MG63 (cell line): ENCODE measurements at places on chromosomes 3 and 15. TPM values are rescaled to one million over a fixed set of nuclear protein-coding genes. Genes with fewer than 3 reads are reported as not detected.
A peak's percentile ranks its signal among the peaks of the same experiment; 100 is the strongest.

- no peak for DNase-seq
Measured at GRCh38 chr3:134486577-134487041, 752 bp downstream of the CEP63 start.

GRCh38 chr15:74302821-74303359 lies 64.6 kb downstream of the CYP11A1 start:
- DNase-seq, result peak; percentile 41

DNA sequence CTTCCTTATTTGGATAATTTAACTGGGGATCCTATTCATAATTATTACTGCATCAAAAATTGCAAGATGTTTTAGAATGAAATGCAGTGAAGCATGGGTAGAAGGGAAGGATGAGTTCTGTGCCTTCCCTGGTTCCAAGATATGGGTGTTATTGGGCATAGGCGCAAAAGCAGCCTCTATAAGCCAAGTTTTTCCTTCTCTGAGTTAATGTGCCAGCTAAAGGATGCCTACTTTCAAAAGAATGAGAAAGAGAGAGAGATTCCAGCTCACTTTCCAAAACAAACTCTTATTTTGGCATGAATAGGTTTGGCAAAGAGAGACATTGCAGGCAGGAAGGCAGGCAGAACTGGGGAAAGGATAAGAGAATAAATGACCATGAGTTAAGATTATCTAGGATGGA lies 270.2 kb downstream of the TAFA4 start:
- no peak for DNase-seq

- no peak for DNase-seq
Measured at GRCh38 chr3:172334671-172335207, 113.5 kb downstream of the GHSR start.

- DNase-seq, result no peak
Measured at GRCh38 chr3:127763816-127764215, 58.5 kb downstream of the MGLL start.

GRCh38 chr3:138694287-138695007 lies 85.9 kb downstream of the FAIM start:
- DNase-seq, result peak; percentile 81

DNA sequence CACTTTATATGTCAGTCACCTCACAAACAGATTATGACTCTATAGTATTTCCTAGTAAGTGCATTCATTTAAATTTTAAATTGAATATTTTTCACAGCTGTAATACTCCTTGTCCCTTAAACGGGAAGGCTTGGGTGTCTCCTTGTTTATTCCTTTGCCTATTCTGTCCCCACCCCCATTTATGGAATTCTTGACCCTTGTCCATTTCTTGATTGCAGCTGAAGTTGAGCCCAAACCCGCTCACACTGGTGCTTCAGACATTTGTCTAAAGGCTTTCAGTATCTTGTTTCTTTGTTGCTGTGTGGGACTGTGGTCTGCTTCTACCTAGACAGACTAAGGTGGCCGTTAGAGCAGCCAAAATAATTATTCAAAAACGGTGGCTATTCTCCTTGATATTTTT lies 449.7 kb downstream of the FOXP1 start:
- no peak for DNase-seq

- DNase-seq, result peak; percentile 80
Measured at GRCh38 chr3:150080058-150080730, 109.5 kb upstream of the PFN2 start.

GRCh38 chr3:81393251-81393650 lies 368.2 kb downstream of the GBE1 start:
- no peak for DNase-seq

DNA sequence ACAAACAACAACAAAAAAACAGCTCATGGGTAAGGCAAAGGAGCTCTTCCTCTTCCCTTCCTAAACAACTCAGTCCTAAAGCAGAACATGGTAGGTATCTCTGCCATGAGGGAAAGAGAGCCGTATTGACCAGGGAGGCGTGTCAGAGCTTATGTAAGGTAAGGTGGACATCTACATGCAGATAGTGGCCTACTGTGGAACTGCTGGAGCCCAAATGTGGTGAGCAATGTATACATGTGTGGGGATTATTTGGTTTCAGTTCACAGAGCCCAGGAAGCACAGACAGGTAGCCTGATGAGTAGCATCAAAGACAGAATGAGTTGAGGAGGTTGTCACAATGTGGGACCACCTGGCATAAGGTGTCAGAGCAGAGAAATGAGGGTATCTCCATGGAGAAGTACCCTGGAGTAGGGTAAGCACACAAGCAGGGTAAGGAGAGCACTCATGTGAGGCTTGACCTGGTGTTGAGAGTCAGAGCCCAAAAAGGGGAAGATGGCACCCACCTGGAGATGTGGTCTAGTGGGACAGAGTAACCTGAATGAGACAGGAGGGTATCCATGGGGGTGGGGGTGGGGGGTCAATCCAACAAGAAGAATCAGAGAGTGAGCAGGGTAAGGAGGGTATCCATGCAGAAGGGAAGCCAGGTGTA lies 45.5 kb downstream of the DENND6A start:
- no peak for DNase-seq

- DNase-seq, result no peak
Measured at GRCh38 chr3:138939561-138940241, 7.2 kb downstream of the FOXL2 start.

GRCh38 chr15:63906266-63906584 lies 72.5 kb upstream of the HERC1 start:
- no peak for DNase-seq

DNA sequence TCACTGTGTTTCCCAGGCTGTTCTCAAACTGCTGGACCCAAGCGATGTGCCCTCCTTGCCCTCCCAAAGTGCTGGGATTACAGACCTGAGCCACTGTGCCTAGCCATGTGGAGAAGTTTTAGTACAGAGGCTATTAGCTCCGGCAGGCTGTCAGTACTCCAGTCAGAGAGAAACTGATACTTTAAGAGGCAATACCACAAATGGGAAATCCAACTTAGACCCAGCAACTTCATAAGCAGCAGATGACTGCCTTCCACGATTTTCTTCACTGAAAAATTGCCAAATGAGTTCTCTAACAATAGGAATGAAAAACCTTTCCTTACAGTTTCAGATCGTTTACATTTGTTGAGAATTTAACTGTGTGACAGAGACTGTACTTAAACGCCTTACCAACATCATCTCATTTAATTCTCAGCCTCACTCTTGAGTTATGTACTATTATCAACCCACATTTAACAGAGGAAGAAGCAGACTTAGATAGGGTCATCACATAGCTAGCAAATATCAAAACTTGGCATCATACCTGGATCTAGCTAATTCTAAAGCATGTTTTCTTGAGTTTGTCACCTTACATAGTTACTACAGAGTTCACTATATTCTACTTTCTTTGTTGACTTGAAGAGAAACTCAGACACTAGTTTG lies 127.4 kb downstream of the TCF12 start:
- no peak for DNase-seq

GRCh38 chr3:140273542-140274195 lies 338.7 kb downstream of the CLSTN2 start:
- DNase-seq, result peak; percentile 45

- DNase-seq, result peak; percentile 39
Measured at GRCh38 chr15:51731549-51732267, 5.7 kb downstream of the LYSMD2 start.

DNA sequence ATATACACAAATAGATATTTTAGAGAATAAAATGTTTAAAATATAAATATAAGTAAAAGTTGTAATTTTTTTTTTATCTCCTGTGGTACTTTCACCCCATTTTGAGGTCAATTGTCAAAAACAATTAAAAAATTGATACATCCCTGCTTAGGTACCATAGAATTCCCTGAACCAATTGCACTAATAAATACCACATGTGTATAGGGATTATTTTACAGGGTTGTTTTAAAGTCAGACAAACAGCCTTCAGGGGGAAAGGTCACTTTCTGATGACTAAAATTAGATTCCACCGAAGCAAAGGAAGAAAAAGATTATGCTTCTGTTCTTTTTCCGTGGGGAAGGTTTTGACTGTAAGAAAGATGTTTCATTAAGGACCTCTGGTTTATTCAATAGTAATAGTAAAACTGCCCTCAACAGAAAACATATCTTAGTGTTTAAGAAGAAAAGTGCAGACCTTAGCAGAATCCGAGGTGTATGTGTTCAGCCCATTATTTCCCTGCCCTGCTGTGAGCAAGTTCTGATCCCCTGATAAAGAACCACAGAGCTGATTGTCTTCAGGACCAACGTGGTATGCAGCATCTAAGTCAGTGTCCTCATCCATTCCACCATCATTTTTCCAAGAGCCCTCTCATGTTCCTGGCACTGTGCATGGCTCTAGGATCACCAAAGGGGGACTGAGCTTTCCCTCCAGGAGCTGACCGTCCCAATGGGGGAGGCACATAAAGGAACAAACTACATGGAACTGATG lies 132.9 kb upstream of the IL12A start:
- DNase-seq, result no peak

GRCh38 chr3:14110699-14111098 lies 14.0 kb downstream of the CHCHD4 start:
- no peak for DNase-seq

DNA sequence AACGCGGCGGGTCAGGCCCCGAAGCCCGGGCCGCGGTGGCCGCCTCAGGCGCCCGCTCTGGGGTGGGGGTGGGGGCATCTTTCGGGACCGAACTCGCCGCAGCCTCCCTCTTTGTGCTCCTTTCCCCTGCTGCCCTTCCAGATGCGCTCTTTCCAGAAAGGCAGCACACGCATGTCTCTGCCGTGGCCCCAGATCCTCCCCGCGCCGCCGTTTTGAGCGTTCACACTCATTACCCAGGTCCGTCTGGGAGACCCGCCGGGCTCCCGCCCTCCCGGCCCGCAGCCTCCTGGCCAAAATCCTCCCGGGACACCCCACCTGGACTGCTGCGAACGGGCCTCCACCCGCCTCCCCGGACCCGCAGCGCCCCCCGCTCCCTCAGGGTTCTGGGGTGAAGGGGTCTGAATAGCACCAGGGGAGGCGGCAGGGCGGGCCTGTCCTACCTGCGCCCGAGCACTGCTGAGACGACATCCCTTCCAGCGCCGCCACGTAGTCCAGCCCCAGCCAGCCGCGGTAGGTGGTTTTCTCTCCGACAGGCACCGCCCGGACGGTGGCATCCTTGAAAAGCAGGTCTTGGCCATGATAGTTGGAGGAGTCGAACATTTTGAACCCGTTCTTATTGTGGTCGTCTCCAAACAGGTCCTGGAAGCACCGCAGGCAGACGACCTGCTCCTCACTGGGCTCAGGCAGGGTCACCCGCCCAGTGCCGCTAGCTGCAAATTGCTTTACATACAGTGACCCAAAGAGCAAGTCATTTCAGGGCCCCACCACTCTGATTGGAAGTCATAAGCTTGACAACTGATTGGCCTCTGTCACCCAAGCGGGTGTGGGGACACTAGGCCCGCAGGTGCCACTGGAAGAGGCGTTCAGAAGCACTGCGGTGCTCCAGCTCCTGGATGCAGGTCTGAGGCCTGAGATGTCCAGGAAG lies 25.9 kb downstream of the MELTF start:
- no peak for DNase-seq

DNA sequence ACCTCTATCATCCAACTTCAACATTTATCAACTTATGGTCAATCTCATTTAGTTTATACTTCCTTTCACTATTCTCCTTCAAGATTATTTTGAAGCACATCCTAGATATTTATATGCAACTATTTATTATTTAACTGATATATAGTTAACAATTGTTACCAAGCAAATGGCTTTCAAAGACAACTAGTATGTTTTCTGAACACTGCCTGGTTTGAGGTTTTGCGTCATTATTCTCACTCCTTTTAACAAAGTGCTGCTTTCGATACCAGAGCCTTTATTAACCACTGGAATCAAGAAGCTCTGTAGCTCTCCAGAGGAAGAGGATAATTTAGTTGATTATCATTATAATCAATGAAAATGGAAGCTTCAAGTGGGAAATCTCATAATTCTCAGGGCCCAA lies 19.6 kb downstream of the ZIC1 start:
- DNase-seq, result no peak

- DNase-seq, result no peak
Measured at GRCh38 chr3:146881356-146881755, 276.2 kb upstream of the PLSCR5 start.

DNA sequence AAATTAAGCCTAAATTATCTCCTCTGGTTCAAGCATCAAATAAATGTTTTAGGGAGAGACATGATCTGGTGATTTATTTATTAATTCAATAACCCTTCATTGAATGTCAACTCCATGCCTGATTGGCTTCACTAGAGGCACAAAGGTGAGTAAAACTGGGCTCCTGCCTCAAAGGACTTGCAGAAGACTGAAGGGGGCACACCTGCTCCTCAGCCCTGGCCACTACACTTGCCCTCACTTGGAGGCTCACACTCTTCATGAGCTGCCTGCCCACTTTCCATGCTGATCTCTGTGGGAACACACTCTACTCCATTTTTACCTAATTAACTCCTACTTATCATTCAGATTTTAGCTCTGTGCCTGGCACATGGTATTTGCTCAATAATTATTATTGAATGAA lies 84.4 kb upstream of the KCNMB2 start:
- no peak for DNase-seq

- peak; percentile 68 for DNase-seq
Measured at GRCh38 chr15:72933976-72934375, 118.3 kb upstream of the NEO1 start.

DNA sequence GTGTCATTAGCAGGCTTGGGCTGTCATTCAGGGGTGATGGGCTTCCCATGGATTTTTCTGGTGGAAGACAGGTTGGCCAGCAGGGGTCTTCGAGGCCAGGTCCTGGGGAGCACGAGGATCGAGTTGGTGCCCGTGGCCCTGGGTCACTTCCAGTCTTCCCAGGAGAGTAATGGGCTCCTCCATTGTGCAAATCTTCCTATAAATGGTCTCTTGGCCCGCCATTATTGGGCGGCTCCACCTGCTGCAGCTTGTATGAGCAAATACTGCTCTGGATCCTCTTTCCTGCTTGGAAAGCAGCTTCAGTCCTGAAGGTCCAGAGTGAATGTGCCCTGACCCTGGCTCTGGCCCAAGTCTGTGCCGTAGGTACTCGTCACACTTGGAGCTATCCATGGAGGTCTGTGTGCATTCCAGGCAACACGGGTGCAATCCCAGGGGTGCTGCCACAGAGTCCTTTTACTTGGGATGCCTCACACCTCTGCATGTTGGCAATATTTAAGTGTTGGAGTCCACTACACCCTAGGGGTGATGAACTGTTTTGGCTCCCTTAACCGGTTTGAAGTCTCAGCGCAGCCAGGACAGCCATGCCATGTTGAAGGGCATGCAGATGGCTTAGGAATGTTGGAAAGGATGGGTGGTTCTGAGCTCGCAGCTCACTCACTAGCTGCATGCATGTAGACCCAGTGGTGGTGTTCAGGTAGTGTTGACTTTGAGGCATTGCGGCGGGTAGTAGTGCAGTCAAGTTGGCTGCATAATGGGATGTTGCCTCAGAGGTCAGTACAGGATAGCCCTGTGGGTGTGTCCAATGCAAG lies 97.6 kb downstream of the SNRPN start:
- no peak for DNase-seq

GRCh38 chr3:13200465-13200864 lies 127.2 kb upstream of the IQSEC1 start:
- no peak for DNase-seq

GRCh38 chr3:160953686-160954085 lies 151.5 kb downstream of the B3GALNT1 start:
- no peak for DNase-seq

- DNase-seq, result no peak
Measured at GRCh38 chr3:69149586-69149985, 27.2 kb upstream of the LMOD3 start.

The PPARG gene
- 7.2 and 12.6 TPM in 2 replicates for total RNA-seq

The TMEM115 gene
- total RNA-seq, result 18.7 and 24.1 TPM in 2 replicates

The GPR176 gene
- 58.3 and 59.6 TPM in 2 replicates for total RNA-seq

The COL8A1 gene
- total RNA-seq, result 11.8 and 19.1 TPM in 2 replicates

The TGFBR2 gene
- 28.9 and 32.1 TPM in 2 replicates for total RNA-seq

The LMAN1L gene
- total RNA-seq, result not detected in 2 replicates

The SCN11A gene
- total RNA-seq, result not detected in 2 replicates

The GHSR gene
- not detected in 2 replicates for total RNA-seq

The MST1 gene
- total RNA-seq, result 0.33 TPM in 1 of 2 replicates, not detected in the other

The XCR1 gene
- total RNA-seq, result not detected in 2 replicates

The CEMIP gene
- 5.4 and 8.0 TPM in 2 replicates for total RNA-seq

The OXTR gene
- total RNA-seq, result 0.03 and 0.15 TPM in 2 replicates

The CCR9 gene
- total RNA-seq, result not detected in 2 replicates
